ENCODE measurements at places on chromosomes 11 and 22.

DNA sequence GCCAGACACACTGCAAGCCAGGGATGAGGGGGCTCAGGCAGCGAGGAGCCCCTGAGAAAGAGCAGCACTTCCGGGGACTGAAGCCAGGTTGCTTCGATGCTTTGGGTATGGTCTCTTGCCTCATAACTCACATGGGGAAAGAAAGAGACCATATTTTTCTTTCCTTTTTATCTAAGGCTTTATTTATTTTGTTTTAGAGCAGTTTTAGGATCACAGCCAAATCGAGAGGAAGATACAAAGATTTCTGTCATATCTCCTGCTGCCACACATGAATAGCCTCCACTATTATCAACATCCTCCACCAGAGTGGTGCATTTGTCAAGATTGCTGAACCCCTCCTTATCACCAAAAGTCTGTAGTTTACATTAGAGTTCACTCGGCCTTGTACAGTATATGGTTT is 24.3 kb upstream of the ADSL start:
- DNase-seq: no peak

DNA sequence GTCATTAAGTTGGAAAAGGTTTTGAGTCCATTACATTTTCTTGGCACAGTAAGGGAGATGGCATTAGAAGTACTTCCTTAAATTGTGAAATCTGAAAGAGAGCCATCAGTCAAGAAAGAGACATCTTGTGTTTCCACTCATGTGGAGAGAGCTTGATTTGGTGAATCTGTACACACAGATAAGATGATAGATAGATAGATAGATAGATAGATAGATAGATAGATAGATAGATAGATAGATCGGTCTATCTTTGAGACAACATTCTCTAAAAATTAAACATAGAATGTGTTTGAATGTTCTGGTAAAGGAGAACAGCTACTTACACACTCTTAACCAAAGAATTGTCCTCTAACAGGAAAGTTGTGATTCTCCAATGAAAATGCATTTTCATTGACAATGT is 76.2 kb downstream of the TTC17 start:
- no peak for DNase-seq

DNA sequence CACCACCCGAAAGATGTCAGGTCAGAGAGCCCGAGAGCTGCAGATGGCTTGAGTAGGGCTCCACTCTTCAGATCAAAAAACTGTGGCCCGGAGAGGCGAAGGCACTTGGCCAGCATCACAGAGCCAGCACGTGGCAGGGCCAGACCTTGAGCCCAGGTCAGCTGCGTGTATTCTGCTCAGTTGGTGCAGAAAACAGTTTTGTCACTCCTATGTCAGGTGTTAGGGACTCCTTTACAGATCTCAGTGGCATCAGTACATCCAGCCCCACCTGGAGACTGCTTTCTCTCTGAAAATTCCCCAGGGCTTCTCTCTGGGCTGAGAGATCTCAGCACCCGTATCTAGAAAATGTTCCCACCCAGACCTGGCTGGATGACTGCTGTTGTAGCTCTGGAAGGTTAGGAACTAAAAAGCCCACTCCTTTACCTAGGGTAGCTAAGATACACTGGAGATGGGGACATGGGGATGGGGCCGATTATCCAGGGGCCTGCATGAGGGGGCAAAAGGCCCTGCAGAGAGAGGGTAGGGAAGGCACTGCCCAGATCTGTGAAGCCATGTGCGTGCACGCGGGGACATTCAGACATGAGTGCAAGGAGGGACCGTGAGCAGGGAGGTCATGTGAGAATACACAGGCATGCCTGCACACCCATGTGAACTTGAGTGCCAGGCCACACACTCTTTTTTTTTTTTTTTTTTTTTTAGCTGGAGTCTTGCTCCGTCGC is 3.4 kb downstream of the APOA1 start:
- DNase-seq: no peak

DNA sequence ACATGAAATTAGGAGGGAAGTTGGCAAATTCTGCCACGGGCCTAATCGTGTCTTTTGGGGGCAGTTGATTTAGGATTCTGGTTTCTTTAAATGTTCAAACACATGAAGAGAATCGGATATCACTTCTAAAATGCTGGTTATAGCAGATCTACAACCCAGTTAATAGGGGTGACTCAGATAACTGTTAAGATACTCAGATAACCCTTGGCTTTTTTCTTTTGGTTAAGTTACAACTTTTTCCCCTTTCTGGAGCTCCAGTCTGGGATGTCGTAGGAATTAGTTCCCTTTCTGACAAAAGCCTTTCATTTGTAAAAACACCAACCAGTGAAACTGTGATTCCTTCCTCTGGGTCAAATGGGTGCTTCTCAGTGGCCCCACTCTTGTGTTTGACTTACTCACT is 976 bp downstream of the DEPDC7 start:
- no peak for DNase-seq

DNA sequence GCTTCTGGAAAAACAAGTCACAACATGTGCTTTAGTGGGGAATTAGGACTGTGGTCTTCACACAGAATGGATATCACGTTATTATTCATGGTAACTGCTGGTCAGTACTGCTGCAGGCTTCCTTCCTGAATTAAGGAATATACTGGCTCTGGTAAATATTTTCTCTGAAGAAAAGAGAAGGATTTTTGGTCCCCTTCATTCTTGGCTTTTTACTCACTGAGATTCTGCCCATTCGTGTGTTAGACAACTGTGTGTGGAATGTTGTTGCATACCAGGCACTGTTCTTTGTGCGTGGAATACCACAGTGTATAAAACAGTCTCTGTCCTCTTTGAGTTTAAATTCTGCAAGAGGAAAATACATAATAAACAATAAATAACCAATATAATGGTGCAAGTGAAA is 80.3 kb downstream of the ALX4 start:
- no peak for DNase-seq

DNA sequence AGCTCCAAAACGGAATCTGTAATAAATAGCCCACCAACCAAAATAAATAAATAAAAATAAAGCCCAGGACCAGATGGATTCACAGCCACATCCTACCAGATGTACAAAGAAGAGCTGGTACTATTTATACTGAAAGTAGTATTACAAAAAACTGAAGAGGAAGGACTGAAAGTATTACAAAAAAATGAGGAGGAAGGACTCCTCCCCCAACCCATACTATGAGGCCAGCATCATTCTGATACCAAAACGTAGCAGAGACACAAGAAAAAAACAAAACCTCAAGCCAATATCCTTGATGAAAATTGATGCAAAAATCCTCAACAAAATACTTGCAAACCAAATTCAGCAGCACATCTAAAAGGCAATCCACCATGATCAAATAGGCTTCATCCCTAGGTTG is 65.4 kb downstream of the CYP2R1 start:
- no peak for DNase-seq

- no peak for DNase-seq
These were observed 17.1 kb downstream of the CRELD2 start for GRCh38 chr22:49935561-49935960.

GRCh38 chr11:70873736-70874412 is 378.5 kb downstream of the SHANK2 start:
- no peak for DNase-seq

DNA sequence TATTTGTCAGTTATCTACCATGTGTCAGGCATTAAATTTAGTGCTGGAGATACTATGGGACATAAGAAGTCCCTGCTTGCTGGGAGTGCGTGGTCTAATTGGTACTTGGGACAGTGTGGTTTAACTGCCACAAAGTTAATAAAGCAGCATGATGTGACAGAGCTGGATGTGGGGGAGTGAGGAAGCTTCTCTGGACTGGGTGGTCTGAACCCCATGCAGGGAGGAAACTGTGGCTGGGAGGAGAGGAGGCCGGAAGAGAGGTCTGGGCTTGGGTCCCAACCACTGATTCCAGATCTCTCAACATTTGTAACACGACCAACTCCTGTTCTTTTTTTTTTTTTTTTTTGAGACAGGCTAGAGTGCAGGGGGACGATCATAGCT is 37.1 kb downstream of the ST3GAL4 start:
- DNase-seq: no peak

GRCh38 chr11:88246696-88247095 is 71.5 kb upstream of the RAB38 start:
- no peak for DNase-seq

GRCh38 chr22:48944751-48945620 is 882.7 kb downstream of the BRD1 start:
- no peak for DNase-seq

DNA sequence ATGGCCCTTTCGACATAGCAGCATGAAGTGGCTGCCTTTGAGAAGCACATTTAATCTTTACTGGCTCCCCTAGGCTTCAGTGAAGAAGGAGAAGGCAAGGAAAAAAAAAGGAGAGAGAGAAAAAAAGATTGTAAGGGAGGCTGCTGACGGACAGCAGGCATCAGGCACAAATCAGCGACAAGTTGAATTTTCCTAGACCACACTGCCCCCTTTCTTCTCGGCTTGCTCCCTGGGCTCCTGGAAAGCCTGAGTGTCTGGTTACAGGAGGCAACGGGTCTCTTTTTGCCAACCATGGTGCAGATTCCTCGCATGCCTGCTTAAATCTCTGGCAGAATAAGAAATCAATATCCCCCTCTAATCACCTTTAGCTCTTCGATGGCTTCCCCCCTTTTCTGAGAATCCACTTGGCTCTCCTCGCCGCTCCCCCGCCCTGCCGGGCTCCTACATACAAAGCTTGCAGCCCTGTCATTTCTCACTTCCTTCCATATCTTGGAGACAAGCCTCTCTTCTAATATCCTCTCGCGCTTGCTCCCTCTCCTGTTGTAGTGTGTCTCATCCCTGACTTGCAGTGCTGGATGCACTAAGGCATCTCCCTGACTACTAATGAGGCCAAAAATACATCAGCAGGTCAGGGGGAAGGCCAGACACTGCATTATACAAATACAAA is 14.3 kb downstream of the BLID start:
- no peak for DNase-seq

DNA sequence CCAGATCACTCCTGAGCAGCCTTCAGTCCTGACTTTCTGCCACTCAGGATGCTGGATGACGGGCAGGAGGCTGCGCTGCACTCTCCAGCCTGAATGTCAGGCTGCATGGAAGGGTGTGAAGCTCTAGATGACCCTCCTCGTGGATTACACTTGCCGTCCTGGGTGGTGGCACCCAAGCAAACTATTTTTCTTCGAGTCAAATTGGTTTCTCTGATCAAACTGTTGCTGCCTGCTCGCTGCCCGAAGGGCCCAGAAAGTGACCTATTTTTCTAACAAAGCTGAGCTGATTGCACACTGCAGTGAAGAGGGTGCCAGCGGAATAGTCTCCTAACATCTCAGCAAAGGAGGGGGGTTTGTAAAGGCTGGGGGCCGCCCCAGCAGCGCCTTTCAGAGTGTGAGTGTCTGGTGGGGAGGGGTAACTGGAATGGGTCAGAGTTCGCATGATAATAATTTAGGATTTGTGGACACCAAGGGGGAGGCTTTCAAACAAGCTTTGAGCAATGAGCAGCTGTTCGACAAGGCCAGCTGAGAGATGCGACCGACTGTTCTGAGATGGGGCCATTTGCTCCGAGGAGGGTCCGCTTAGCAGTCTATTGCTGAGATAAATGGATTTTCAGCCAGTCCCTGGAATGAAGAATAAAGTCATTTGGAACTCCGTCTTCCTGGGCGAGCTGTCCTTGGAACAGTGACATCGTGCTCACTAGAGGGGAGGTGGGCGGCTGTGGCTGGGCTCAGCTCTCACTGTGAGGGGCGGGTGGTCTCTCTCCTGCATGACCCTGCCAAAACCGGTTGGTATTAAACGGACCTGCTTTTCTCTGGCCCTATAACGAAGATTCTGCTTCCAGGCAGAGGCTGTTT is 537.6 kb downstream of the BRD1 start:
- DNase-seq: no peak

DNA sequence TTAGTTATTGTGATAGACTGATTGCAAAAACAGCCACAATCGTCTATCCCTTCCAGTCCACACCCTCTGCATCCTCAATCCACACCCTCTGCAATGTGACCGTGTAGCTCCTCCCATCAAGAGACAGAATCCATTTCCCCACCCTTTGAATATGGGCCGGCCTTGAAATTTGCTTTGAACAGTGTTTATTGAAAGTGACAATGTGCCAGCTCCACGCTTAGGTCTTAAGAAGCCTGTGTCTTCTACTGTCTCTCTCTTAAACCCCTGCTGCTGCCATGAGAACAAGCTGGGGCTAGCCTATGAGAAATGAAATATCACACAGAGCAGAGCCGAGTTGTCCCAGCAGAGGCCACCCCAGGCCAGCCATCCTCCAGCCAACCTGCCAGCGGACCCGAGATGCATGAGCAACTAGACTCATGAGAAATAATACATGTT is 22.3 kb upstream of the MICAL2 start:
- DNase-seq: no peak

DNA sequence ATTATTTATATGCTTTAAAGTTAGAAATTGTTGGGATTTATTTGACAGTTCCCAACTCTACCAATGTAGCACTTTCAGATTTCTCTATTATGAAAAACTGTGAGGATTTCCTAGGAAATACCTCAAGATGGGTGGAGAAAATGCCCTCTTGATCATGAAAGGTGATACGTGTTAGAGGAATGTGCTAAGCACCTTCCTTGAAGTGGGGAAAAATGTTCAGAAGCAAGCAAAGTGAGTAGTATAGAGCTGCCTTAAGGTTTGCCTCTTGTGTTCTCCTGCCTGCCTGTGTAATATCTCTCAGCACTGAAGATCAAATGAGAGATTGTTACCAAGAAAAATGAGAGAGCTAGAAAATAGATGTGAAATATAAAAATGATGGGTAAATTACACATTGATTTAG is 58.2 kb downstream of the YAP1 start:
- no peak for DNase-seq

DNA sequence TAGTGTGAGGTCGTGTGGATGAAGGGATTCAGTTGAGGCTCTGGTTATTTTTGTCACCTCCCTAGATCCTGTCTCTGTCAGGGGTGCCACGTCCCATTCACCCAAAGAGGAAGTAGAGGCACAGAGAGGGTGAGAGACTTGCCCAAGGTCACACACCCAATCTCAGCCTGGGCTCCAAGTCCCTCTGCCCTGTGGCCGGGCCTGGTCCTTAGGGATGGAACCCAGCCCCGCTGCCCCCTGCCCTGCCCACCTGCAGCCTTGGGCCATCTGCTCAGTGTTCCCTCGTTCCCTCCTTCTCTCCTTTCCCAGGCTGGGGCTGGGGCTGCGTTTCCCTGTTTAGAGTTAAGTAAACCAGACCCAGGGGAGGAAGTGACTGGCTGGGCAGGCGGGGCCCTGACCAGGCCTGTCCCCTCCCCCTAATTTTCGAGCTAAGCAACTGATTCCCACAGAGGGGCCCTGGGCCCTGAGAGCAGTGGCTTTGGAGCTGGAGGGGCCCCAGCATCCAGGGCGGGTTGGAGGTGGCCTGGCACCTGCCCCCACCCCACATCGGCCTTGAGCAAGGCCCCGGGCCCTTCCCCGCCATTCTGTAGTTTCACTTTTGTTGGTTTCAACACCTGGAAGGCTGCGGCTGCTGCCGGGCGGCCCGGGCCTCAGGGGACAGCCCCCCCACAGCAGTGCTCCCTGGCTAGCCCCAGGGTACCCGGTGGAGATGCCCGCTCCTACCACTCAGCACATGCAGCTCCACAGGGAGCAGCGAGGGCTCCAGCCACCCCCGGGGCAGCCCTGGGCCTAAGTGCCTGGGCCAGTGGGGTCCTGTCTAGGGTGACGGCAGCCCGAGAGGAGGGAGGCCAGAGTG is 1.5 kb downstream of the TCIRG1 start:
- DNase-seq: no peak

Measured in NCI-H748 treated with DMSO at 0.1 percent for 48 hours (cell line).